ENCODE measurements at places on chromosomes 5 and 9.

DNA sequence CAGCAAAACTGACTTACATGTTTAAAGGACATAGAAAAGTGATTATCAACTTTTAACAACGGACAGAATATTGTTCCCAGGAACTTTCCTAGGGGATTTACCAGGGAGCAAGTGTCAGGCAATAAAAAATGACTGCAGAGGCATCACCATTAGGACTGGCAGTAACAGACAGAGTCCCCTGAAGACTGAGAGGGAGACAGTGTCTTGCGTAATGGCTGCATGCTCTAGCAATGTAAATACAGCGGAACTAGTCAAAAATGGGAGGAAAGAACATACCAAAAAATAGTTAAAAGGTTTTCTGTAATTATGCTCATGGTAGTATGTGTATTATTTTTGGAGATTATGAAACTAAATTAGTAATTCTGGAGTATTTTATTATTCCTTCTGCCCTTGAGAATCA lies 181.8 kb downstream of the CRB2 start:
- H3K4me3 ChIP-seq = no peak overlapping the region
- peaks cover 2% of the 10 kb centered on the region for H3K4me1 ChIP-seq
- H3K27ac ChIP-seq = no peak overlapping the region
- no peak for DNase-seq
- peaks cover 17% of the 10 kb centered on the region for H3K36me3 ChIP-seq
- no peaks in the 10 kb centered on the region for H3K27me3 ChIP-seq

GRCh38 chr9:98545021-98545420 lies 163.7 kb downstream of the GABBR2 start:
- no peak for DNase-seq
- no peaks in the 10 kb centered on the region for H3K4me1 ChIP-seq
- H3K4me3 ChIP-seq = no peak overlapping the region
- H3K36me3 ChIP-seq = no peaks in the 10 kb centered on the region
- H3K27me3 ChIP-seq = peaks cover 2% of the 10 kb centered on the region

GRCh38 chr9:18260521-18260920 lies 213.4 kb upstream of the ADAMTSL1 start:
- H3K36me3 ChIP-seq = no peaks in the 10 kb centered on the region
- DNase-seq = no peak
- no peaks in the 10 kb centered on the region for H3K27me3 ChIP-seq
- H3K4me1 ChIP-seq = no peaks in the 10 kb centered on the region

DNA sequence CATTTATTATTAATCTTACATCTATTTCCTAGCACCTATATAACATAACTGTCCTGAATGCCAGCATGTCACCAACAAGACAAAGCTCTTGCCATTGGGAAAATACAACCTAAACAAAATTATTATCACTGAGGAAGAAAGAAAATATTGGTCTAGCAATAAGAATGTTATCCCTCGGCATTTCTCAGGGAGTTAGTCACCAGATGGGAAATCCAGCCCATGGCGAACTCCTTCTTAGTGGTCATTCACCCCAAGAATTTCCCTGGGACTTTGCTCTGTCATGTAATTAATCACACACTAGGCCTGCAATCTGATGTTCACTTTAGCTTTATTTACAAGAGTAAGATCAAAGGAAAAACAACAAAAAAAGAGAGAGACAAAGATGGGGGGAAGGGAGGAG lies 56.1 kb upstream of the TAS2R1 start:
- no peaks in the 10 kb centered on the region for H3K4me1 ChIP-seq
- H3K27ac ChIP-seq = no peak overlapping the region
- no peak for DNase-seq

DNA sequence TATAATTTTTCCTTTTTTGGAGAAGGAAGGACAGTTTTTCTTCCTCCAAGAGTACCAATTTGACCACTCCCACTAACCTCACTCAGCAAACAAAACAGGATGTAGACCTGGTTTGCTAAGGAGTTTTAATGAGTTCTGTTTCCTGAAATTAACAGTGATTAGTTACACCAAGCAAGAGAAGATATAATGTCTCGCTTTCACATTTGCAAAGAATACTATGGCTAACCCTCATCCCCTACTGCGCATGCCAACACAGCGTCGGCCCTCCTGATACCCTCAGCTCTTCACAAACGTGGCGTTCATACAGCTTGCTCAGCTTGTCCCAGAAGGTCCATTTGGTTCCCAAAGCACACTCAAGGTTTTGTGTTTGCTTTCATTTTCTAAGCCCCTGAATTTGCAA lies 41.9 kb upstream of the IPPK start:
- peaks cover 47% of the 10 kb centered on the region for H3K36me3 ChIP-seq
- peak overlapping the region; percentile 67 for H3K4me3 ChIP-seq
- peaks cover 24% of the 10 kb centered on the region for H3K4me1 ChIP-seq
- DNase-seq = no peak
- H3K27ac ChIP-seq = peak overlapping the region; percentile 84

DNA sequence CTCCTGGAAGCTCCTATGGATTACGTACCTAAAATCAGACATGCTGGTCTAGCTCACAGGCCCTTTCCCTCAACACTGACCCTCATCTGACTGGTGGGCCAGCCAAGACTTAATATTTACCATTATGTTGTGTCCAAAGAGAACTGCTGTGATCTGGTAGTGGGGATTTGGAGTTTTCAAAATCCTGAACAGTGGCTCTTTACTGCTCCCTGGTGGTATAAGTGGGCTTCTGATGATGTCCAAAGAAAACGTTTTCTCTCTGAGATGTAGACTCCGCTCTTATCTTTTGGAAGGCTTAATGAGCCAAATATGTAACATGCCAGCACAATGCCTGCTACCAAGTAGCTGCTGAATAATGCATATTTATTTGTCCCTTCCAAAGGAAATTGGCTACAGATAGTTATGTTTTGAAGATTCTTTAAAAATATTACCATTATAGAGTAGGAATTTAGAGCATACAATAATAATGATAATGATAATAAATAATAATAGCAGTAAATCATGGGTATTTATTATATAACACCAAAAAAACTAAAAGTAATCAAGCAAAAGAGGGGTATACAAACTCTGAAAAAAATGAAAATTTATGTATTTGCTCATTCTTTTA lies 406.6 kb upstream of the TNC start:
- peaks cover 5% of the 10 kb centered on the region for H3K27me3 ChIP-seq
- H3K36me3 ChIP-seq = no peaks in the 10 kb centered on the region
- H3K4me3 ChIP-seq = no peak overlapping the region
- peak; percentile 8 for DNase-seq

DNA sequence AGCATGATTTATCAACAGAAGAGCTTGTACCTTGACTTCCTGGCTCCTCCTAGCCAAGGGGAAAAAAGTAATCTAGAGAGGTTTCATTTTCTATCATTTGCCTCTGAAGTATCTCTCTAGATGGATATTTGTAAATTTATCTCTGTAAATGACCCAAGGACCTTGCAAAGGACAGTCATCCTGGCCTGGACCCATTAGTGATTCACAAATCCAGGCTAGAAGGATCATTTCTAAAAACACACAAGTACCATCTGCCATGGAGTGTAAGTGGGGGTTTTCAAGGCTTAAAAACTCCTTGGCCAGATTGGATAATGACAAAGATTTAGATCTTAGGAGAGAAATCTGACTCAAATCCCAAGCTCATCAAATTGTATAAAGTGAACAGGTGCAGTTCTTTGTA lies 8.1 kb downstream of the TTC23L start:
- no peaks in the 10 kb centered on the region for H3K4me1 ChIP-seq
- no peak for DNase-seq
- H3K27me3 ChIP-seq = peaks cover 3% of the 10 kb centered on the region
- H3K4me3 ChIP-seq = no peak overlapping the region
- H3K36me3 ChIP-seq = no peaks in the 10 kb centered on the region

DNA sequence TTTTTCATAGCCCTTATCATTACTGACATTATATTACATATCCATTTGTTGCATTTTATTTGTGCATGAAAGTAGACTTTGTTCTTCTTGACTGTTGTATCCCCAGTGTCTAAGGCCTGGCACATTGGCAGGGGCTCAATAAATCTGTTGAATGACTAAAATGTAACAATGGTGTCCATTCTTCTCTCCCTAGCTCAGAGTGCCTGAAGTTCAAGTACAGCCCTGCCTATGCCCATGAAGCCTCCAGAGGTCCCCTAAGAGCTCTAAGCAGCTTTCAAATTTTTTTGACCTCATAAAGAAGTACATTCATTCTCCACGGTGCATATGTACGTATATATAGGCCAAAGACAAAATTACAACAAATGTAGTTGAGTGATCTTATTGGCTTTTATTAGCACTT lies 4.2 kb upstream of the BSPRY start:
- H3K4me1 ChIP-seq = peaks cover 9% of the 10 kb centered on the region
- no peaks in the 10 kb centered on the region for H3K27me3 ChIP-seq
- no peak overlapping the region for H3K27ac ChIP-seq
- DNase-seq = no peak

DNA sequence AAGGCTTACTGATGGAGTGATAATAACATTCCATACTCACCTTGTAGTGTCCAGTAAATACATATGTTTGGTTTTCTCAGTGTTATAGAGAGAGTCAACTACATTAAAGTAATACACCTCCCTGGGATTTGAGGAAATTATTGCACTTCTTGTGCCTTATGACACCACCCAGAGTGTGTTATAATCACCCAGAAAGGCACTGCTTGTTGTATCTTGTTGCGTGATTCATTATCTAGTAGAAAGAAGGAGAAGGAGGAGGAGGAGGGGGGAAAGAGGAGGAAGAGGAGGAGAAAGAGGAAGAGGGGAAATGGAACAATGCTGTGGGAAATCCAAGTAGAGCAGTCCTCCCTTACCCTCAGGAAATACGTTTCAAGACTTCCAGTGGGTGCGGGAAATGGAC lies 661.8 kb upstream of the WWC1 start:
- H3K4me1 ChIP-seq = no peaks in the 10 kb centered on the region
- no peaks in the 10 kb centered on the region for H3K36me3 ChIP-seq
- no peak overlapping the region for H3K4me3 ChIP-seq
- H3K27ac ChIP-seq = no peak overlapping the region
- no peaks in the 10 kb centered on the region for H3K27me3 ChIP-seq

DNA sequence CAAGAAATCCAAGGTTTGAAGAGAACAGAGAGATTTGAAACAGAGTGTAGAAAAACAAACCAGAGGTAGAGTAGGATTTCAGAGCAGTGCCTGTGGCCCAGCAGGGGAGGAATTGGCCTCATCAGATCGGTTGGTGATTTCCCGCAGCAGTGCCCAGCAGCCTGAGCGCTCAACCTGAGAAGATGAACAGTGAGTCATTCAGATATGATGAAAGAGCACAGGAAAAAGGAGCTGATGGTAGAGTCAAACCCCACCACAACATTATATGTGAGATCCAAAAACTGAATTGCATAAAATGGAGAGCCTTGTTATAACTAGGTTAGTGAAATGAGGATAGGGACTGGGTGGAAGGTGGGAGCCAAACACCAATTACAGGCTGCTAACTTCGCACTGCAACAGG lies 248.9 kb downstream of the PIK3R1 start:
- H3K27ac ChIP-seq = no peak overlapping the region
- no peaks in the 10 kb centered on the region for H3K36me3 ChIP-seq
- H3K4me3 ChIP-seq = no peak overlapping the region
- no peak for DNase-seq
- H3K27me3 ChIP-seq = no peaks in the 10 kb centered on the region
- no peaks in the 10 kb centered on the region for H3K4me1 ChIP-seq

GRCh38 chr9:75167281-75167680 lies 79.0 kb downstream of the OSTF1 start:
- no peak overlapping the region for H3K4me3 ChIP-seq
- no peak for DNase-seq
- no peaks in the 10 kb centered on the region for H3K27me3 ChIP-seq
- no peaks in the 10 kb centered on the region for H3K4me1 ChIP-seq
- H3K27ac ChIP-seq = no peak overlapping the region

DNA sequence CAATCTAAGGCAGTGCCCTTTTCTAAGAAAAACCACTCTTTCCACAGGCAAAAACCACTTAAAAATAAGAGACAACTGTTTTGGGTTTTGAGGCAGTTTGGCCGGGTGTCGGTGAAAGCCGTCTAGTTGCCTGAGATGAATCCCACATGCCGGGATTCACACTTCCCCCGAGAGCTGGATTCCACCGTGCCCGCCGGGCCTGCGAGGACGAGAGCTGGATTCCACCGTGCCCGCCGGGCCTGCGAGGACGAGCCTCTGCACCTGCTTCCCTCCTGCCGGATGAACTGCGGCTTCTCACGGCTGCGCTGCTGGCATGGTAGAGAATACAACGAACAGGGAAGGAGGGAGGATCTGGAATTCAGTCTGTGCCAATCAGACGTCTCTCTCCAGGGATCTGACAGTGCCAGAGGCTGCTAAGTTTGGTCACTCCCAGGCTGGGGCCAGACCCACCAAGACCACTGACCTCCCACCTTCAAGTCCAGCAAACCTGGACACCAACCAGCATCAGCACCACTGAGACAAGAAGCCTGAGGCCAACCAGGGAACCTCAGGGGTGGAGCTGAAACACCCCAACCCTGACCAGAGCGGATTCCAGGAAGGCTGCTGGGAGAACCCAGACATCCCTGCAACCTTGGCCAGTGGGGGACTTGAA lies 23.0 kb downstream of the VAV2 start:
- peak overlapping the region; percentile 66 for H3K4me3 ChIP-seq
- no peaks in the 10 kb centered on the region for H3K27me3 ChIP-seq
- peak overlapping the region; percentile 80 for H3K27ac ChIP-seq
- DNase-seq = no peak

DNA sequence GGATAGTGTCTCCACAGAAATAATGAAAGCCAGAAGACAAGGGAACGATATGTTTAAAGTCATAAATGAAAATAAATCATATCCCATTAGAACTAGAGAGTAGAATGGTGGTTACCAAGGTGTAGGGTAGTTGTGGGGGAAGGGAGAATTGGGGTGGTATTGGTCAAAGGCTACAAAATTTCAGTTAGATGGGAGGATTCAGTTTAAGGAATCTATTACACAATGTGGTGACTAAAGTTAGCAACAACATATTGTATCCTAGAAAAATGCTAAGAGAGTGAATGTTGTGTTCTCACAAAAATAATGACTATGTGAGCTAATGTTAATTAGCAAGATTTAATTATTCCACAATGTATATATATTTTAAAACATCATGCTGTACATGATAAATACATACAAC lies 27.8 kb upstream of the LARP1 start:
- H3K4me1 ChIP-seq = no peaks in the 10 kb centered on the region
- no peak overlapping the region for H3K4me3 ChIP-seq
- H3K36me3 ChIP-seq = peaks cover 4% of the 10 kb centered on the region
- no peak overlapping the region for H3K27ac ChIP-seq
- no peaks in the 10 kb centered on the region for H3K27me3 ChIP-seq
- DNase-seq = no peak

DNA sequence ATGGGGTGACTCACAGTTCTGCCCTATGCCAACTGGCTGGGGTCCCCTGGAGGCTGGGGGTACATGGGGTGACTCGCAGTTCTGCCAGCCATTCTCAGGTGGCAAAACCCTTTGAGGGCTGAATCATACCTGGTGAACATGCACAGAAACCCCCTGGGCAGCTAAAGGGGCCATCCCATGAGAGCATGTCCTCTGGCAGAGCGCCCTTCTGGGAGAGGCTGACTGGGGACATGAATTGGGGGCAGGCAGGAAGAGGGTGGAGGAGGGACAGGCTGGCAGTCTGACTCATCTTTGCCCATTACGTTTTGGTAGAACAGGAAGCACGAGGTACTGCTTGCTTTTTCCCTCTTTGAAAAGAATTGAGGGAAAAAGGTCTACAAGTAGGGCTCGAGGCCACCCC lies 16.7 kb downstream of the TRAF1 start:
- no peak overlapping the region for H3K4me3 ChIP-seq
- H3K27ac ChIP-seq = no peak overlapping the region

- H3K27ac ChIP-seq = no peak overlapping the region
- H3K27me3 ChIP-seq = no peaks in the 10 kb centered on the region
- no peak for DNase-seq
- H3K36me3 ChIP-seq = no peaks in the 10 kb centered on the region
- H3K4me3 ChIP-seq = no peak overlapping the region
Observed at GRCh38 chr9:8649160-8649559, 849.6 kb upstream of the DMAC1 start.

GRCh38 chr5:9490494-9491097 lies 55.3 kb downstream of the SEMA5A start:
- H3K27me3 ChIP-seq = no peaks in the 10 kb centered on the region
- H3K36me3 ChIP-seq = no peaks in the 10 kb centered on the region
- no peak overlapping the region for H3K27ac ChIP-seq
